Glutamatergic neuron (in vitro differentiated cells): ENCODE measurements at places on chromosomes 7 and 10. TPM values are rescaled to one million over a fixed set of nuclear protein-coding genes. Genes with fewer than 3 reads are reported as not detected.

GRCh38 chr10:132281915-132282666, 25.7 kb downstream of the STK32C start:
- peak; percentile 74 for DNase-seq

DNA sequence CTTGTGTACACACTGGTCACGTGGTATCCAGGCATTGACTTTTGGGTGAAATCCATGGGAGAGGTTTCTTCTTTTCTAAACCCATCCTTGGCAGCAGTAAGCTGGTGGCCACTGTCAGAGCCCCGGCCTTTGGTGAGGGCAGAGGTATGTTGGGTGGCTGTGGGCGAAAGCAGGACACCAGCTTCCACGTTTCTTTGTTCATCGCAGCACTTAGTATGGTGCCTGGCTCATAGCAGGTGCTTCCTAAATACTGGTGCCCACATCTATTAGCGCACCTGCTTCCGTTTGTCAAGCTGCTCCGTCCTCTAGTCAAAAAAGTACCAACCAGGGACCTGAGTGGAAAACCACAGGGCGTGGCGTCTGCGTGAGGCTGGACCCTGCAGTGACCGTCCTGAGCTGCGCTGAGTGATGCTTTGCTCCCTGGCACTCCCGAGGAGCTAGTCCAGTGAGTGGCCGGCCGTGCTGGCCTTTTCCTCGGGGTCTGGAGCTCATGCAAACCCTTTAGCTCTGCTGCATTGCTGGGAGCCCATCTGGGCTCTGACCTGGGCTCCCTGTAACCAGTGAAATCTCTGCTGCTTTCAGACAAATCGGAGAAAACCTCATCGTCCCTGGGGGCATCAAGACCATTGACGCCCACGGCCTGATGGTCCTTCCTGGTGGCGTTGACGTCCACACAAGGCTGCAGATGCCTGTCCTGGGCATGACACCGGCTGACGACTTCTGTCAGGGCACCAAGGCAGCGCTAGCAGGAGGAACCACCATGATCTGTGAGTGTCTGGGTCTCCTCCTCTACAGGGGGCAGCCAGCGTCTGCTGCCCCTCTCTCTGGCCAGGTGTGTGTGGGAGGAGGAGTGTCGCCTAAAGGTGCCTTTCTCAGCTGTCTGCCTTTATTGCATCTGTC, 5.6 kb downstream of the DPYSL4 start:
- peak; percentile 14 for DNase-seq

DNA sequence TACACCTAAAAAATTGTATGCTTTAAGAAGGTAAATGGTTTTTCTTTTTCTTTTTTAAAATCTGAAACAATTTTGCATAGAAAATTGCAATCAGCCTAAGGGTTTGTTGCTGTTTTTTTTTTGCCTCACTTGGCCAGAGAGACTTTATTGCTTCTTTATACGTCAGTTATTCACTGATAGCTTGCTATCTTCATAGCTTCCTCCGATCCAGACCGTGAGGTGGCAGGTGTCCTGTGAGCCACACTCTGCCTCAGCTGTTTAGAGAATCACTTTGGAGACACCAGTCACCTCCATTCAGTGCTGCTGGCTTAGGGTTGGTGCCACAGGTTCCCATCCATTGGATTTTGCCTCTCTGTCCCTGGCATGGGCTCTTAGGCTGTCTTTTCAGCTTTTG, 68.0 kb downstream of the HHEX start:
- no peak for DNase-seq

WNT2 gene
- not detected for total RNA-seq

EIF3A gene
- 110 TPM for total RNA-seq

DNA sequence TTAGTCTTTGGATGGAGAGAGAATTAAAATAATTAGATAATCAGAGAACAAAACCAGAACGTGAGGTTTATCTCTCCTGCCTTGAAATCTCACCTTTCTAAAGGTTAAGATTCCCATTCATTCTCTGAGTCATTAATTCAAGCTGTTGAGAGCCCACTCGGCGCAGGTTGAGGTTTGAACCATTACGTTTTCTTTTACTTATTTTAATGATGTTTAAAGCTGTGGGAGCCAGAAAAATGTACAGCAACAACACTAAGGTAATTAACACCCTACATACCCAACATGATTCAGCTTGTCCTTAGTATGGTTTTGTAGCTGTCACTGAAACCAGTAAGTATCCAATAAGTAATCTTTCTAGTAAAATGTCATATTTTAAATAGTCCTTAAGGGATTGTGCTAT, 153.0 kb upstream of the ANK3 start:
- DNase-seq: no peak
